Stimulated activated naive CD8-positive, alpha-beta T cell treated with anti-CD3 and anti-CD28 coated beads, Interleukin-15, Interleukin-2, amounts not matched to agents 100 U/mL and 50 U/mL, for 24 hours (primary cell): ENCODE measurements at places on chromosomes 2 and 18.

GRCh38 chr2:96952016-96952750 is 34.2 kb downstream of the FAM178B start:
- DNase-seq: no peak

DNA sequence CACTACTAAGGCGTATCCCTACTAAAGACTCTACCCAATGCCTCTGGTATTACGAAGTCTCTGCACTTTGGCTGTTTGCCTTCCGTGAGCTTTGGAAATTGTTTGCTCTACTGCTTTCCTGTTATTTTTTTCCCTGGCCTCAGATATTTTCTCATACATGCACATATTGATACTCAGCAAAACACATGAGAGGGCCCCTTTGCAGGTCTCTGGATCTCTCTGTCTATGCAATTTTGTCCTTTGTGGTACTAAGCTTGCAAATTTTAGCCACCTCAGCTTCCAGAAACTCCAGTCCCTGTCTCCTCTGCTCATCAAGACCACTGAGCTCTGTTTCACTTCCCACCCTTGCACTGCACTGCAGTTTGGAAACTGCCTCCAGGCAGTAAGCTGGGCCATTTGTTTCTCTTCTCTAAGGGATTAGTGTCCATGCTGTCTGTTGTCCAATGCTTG is 46.6 kb downstream of the TAF1B start:
- DNase-seq: no peak

GRCh38 chr18:34806527-34806926 is 96.4 kb downstream of the DTNA start:
- no peak for DNase-seq

- no peak for DNase-seq
These were observed 47.3 kb upstream of the SLC38A11 start for GRCh38 chr2:165002638-165003037.
